ENCODE measurements at places on chromosomes 3 and 15. TPM values are rescaled to one million over a fixed set of nuclear protein-coding genes. Genes with fewer than 3 reads are reported as not detected.

SLMAP gene
- total RNA-seq, result 36.6 TPM

DNAH1 gene
- total RNA-seq, result 6.0 TPM

FSD2 gene
- not detected for total RNA-seq

CP gene
- total RNA-seq, result 11.5 TPM

SNX22 gene
- 0.78 TPM for total RNA-seq

DNA sequence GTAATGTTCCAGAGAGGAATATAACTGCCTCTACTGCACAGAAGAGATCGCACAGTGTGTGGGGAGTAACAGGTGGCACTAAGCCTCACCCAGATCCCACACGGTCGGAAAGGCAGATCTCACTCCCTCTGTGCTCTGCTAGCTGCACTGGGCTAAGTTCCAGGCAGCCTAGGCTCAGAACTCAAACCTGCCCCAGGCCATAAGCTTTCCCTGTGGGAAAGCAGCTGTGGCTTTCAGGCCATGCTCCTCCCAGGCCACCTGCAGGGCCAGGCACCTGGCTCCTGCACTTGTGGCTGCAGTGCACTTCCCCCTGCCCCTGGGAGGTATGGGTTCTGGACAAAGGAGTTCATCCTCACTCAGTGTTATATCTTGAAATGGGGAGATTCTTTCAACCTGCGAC lies 27.5 kb downstream of the PCCB start:
- no peaks in the 10 kb centered on the region for H3K27me3 ChIP-seq
- no peaks in the 10 kb centered on the region for H3K36me3 ChIP-seq
- H3K4me1 ChIP-seq, result peaks cover 14% of the 10 kb centered on the region
- no peak overlapping the region for H3K4me3 ChIP-seq

DNA sequence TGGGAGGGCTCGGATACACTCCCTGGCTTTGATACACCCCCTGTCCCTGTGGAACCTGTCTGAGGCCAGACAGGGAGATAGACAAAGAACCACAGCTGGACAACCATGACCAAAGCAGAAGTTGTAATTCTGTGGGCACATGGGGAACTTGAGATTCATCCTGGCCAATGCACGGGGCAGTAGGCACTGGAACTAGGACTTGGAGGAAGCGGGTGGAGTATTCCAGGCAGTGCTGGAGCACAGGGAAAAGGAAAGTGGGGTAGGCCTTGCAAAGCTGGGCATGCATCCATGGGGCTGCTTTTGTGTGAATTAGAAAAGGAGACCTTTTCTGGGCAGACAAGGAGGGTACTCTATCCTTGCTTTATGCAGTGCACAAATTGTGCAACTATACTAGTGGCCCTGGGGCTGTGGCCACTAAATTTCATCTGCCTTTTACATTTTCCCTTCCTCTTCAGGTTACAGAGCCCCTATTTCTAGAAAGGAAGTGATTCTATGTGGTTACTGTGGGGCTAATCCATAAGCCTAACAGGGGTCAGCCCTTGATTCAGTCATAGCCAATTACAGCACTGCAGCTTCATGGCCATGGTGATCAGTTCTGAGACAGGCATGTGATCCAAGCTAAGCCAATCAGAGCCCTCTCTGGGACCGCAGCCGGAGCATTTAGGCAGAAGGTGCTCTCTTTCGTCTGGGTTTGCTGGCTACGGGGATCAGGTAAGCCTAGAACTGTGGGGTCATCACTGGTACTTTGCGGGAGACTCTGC lies 21.0 kb downstream of the CRABP1 start:
- no peak overlapping the region for H3K27ac ChIP-seq
- no peak for DNase-seq
- no peak overlapping the region for H3K4me3 ChIP-seq
- H3K27me3 ChIP-seq, result no peaks in the 10 kb centered on the region
